ENCODE measurements at places on chromosomes 7 and 10. TPM values are rescaled to one million over a fixed set of nuclear protein-coding genes. Genes with fewer than 3 reads are reported as not detected.

Gene FLNC
- 107 TPM for total RNA-seq

Gene ADCYAP1R1
- not detected for total RNA-seq

Gene GARS1
- 344 TPM for total RNA-seq

Gene UCMA
- total RNA-seq = not detected

Gene CRYGN
- 0.16 TPM for total RNA-seq

Gene PRKAR2B
- total RNA-seq = 0.97 TPM

Gene TSPAN15
- total RNA-seq = 1.3 TPM

Gene TMEM196
- total RNA-seq = not detected

Gene FMC1
- 5.4 TPM for total RNA-seq

Gene PRPF18
- 24.8 TPM for total RNA-seq

Gene SEMA3A
- total RNA-seq = 193 TPM

Gene ZNRF2
- total RNA-seq = 28.7 TPM

Gene SUV39H2
- total RNA-seq = 8.6 TPM

Gene ANKRD26
- total RNA-seq = 6.1 TPM

Gene PKD2L1
- total RNA-seq = not detected

Gene ZCCHC24
- 101 TPM for total RNA-seq

Gene RARRES2
- total RNA-seq = not detected

Gene MTPN
- total RNA-seq = 124 TPM

Gene TRPV5
- not detected for total RNA-seq

Gene CALD1
- total RNA-seq = 992 TPM

Data from hair follicle dermal papilla cell (primary cell).